Left cardiac atrium (tissue), 4 donors: ENCODE measurements at places on chromosomes 2 and 18. TPM values are rescaled to one million over a fixed set of nuclear protein-coding genes. Genes with fewer than 3 reads are reported as not detected.

GRCh38 chr18:38010971-38011857, 445.6 kb upstream of the CELF4 start:
- DNase-seq: no peak

The FAHD2B gene
- 25.5 TPM for total RNA-seq

GRCh38 chr2:67974559-67975430, 88.0 kb downstream of the C1D start:
- peak; percentile 63 for DNase-seq

The TAF1B gene
- total RNA-seq: 8.1 TPM

GRCh38 chr2:104102615-104103014, 751.3 kb upstream of the POU3F3 start:
- DNase-seq: no peak

The ASNSD1 gene
- total RNA-seq: 28.1 TPM

DNA sequence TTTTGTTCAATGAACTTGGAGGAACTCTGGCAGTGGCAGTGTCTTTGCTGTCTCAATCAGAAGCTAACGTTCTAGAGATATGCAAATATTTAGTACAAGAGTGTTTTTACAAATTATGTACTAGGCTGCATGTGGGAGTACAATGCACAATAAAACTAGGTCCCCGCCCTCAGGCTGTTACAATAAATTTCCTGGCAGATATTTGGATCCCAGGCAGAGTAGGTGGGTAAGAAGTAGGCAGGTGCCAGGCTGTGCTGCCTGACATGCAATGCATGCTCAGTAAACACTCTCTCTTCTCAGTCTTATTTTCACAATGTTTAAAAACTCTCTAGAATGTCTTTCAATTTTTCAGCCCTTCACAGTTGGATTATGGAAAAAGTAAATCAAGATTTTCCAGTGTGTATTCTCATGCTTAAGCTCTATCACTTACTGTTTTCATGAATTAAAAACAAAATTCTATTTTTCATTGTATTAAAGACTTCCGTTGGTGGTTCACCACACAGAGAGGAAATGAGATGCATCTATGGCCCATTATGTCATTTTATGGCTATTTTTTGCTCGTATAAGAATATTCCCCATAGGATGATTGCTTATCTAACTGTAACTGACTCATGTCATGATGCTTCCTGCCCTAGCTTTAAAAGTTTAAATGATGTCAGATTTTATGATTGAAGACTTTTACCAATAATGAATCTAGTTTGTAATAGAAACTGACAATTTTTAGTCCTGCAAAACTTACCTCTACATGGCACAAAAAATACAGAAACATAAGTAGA, 346.1 kb downstream of the RND3 start:
- no peak for DNase-seq

The CCDC141 gene
- 97.5 TPM for total RNA-seq

The CFAP65 gene
- not detected for total RNA-seq

GRCh38 chr2:236659758-236660150, 90.1 kb downstream of the ACKR3 start:
- DNase-seq: no peak

DNA sequence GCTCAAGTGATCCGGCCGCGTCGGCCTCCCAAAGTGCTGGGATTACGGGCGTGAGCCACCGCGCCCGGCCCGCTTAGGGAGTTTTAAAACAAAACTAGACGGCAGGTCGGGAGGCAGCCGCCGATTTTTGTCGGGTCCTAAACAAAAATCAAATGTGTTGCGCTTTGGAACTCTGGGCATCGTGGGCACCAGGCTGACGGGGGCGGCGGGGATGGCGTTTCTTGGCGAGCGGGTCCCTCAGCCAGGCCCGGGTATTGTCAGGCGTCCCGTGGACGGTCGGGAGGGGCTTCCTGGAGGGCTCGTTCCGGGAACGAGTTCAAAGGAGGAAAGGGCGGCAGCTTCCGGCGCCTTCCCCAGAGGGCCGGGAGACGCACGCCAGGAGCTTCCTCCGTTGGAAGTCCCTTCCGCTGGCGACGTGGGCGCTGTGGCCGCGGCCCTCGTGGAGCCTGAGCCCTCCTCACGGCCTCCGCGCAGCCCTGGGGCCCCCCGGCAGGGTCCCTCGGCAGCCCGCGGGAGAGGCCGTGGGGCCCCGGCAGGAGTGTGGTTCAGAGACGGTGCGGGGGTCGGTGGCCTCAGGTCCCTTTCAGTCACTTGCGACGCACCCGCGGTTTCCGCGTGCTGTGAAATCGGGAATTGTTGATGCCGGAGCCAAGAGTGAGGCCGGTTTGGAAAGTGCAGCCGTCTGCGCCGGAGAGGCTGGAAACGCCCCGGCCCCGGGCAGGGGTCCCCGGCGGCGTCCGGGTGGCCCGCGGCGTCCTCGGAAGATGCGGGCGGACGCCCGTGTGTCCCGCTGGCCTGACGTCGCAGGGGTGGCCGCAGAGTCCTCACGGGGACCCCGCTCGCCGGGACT, 59.3 kb downstream of the EMILIN2 start:
- peak; percentile 85 for DNase-seq

The SLC4A5 gene
- 1.7 TPM for total RNA-seq

The COL4A4 gene
- 17.2 TPM for total RNA-seq

- no peak for DNase-seq
Measured at GRCh38 chr2:7835693-7836680, 845.9 kb upstream of the ID2 start.

DNA sequence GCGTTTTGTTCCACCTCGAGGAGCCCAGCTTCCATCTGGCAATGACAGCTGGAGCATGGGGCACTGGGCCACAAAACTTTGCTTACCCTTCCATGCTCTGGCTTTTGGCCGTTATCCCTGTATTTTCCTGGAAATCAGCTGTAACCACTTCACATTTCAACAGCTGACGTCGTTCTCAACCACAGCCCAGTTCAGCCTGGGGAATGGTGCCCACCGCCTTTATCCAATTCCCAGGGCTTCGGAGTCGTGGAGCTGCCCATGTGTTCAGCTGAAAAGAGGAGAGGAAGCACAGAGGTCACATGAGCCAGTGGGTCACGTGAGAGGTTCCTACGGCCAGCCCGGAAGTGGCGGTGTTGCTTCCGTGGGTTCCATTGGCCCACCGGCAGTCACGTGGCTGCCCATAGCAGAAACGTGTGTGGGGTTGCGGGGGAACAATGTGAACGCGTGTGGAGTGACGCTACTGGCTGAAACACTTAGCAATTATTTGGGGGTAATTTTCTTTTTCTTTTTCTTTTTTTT, 16.7 kb upstream of the EDAR start:
- peak; percentile 67 for DNase-seq

- DNase-seq: peak; percentile 52
Measured at GRCh38 chr2:120419073-120419472, 73.1 kb downstream of the INHBB start.

The TLX2 gene
- total RNA-seq: not detected

DNA sequence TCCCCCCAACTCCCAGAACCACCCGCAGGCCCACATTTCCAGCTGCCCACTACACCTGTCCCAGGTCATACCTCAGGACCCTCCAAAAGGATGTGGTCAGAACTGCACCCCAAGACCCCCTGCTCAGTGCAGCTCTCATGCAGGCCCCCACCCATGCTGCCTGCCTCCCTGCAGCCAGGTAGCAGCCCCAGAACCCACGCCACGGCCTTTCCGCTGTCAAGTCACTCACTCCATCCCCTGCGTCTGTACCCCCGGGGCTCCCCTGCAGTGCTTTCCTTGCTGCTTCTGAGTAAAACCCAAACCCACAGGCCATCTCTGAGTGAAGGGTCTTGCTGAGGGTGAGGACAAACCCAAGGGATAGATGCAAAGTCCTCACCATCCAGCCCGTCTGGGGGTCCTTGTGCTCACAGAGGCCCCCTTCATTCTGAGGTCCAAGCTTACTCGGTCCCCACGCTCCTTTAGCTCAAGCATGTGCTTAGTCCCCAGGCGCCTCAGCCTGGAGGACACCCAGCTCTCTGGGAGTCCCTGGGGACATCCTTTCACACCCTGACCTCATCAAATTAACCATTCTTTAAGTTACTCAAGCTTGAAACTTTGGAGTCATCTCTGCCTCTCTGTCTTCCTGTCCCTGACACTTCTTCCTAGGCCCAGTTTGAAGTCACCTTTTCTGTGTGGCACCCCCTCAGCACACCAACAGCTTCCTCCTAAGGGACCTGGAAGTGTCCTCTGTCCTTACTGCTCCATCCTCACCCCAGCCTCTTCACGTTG, 130.1 kb downstream of the SMAD7 start:
- DNase-seq: peak; percentile 12

DNA sequence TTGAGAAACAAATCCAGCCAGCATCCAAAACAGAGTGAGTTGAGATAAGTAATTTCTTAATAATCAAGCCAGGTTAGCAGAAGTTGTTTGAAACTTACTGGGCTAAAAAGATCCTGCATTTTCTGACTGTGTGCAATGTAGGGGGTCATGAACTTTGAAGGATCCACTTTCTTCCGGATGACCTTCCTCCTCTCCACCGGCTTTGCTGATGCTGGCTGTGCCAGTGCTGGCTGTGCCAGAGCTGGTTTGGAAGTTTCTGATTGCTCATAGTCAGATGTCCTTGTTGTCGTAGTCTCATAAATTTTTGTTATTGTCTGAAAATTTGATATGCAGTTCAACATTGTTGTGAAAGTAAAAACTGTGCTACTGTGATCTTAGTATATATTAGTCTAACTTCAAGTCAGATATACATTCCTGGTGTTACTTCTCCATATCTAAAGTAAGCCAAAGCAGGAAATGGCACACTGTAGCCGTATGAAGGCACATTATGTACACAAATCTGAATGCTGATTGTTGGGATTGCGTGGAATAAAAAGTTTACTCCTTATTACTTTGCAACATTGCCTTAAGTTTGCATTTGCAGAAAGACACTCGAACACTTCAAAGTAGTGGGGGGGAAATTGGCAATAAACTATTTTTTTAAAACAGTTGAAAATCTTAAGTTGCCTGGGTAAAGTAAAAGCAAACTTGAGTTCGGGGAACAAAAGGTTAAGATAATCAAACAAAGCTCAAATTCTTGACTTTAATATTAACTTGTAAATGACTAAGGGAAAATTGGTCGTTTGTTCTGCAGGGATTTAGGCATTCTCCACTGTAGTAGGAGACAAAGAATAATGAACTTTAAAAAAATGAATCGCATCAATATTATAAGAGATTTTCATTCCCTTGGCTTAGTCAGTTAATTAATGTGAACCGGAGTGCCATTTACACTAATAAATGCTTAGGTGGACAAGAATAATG, 6.4 kb downstream of the NEB start:
- DNase-seq: no peak

The VWA3B gene
- 0.50 TPM for total RNA-seq

DNA sequence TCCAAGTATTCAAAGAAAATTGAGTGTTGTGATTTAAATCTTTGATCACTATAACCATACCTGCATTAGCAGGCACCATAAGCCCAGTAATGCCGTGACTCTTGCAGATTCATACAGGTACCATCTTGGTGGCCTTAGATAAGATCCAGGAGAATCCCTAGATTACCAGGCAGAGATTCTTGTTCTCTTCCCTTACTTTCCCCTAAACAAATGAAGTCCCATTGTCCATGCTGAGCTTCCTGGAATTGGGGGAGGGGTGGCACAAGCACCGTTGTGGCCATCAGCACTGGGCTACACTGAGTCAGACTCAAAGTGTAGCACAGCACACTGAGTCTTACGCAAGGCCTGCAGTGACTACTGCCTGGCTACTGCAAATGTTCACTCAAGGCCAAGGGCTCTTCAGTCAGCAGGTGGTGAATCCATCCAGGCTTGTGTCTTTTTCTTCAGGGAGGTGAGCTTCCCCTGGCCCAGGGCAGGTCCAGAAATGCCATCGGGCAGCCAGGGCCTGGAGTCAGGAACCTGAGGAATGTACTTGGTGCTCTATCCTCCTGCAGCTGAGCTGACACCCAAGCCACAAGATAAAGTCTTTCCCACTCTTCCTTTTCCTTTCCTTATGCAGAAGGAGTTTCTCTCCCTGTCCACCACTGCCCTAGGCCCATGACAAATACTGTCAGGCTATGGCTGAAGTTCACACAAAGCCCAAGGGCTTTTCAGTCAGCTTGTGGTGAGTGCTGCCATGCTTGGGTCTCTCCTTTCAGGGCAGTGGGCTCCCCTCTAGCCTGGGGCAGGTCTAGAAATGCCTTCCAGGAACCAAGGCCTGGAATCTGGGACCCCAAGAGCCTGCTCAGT, 52.6 kb downstream of the CD28 start:
- no peak for DNase-seq

DNA sequence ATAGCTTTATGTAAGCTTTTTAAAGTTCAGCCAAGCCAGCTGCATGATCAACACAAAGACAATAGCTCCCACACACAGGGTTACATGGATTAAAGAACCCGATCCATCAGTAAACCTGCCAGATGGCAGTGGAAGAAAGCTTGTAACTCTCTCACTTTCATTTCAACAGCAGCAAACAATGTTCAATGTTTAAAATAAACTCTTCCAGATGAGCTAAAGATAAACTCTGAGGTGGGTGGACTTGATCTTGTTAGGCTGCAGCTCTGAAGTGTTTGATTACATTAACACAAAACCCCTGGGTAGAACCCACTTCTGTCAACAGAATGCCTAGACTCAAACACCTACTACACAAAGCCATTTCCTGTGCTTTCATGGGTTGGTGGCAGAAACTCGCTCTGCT, 13.9 kb downstream of the RDH14 start:
- DNase-seq: no peak

DNA sequence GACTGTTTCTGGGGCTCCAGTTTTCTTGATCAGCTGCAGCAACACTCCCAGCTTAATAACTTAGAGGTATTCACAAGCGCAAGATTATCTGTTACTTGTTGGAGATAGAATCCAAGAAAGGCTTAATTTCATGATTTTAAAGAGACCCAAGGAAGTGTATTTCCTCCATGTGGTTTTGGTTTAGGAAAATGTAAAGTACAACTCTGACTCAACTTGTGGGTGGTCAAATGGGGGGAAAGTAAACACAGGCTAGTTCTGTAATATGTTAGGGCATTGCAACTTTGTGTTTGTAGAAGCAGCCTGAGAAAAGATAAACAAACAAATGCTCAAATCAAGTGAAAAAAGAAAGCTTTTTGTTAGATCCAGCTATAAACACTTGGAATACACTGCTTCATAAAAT, 90.1 kb upstream of the COL3A1 start:
- DNase-seq: no peak

The TTR gene
- 0.34 TPM for total RNA-seq

The ANKRD29 gene
- 8.5 TPM for total RNA-seq

DNA sequence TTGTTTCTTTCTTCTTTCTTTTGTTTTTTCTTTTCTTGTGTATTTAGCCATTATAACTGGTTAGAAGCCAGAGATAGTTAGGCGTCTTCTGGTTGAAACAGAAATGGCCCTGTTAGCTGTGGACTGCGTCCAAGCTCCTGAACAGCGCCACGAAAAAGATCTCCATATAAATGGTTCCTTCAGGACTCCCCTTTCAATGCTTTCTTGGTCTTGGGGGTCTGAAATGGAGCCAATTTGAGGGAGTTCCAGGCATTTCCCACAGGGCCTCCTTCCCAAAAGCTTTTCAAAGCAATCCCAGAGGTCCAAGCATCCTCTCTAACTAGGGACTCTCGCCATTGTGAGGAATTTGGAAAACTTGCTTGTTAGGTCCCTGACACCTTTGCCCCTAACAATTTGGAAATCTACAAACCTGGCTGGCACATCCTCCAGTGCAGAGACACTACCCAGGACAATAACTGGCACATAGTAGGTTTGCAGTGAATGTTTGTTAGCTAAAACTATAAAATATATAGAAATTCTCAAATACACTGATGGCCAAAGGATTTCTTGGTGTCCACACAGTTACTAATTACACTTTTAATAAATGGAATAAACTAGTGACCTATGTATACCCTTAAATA, 80.1 kb downstream of the MYCN start:
- no peak for DNase-seq
